Stimulated activated CD4-positive, alpha-beta T cell treated with anti-CD3 and anti-CD28 coated beads, Interleukin-4, amount 100 ng/mL, for 1 hour (primary cell): ENCODE measurements at places on chromosomes 4 and X.
A peak's percentile ranks its signal among the peaks of the same experiment; 100 is the strongest.

DNA sequence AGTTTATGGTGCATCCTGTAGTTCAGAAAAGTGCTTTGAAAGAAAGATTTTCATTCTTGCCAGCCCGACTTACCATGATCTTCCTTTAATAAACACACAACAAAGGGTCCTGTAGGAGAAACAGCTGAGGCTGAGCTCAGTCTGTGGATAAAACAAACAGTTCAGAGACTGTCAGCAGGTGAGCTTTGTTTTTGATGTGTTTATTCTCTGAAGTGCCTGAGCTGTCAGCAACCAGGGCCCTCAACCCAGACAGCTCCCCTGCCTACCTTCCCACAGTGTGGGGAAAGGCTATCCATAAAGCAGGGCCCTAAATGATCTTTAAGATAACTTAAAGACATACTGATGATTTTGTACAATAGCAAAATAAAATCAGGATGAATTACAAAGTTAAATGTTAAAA lies 459.2 kb upstream of the GALNT7 start:
- no peak for DNase-seq

DNA sequence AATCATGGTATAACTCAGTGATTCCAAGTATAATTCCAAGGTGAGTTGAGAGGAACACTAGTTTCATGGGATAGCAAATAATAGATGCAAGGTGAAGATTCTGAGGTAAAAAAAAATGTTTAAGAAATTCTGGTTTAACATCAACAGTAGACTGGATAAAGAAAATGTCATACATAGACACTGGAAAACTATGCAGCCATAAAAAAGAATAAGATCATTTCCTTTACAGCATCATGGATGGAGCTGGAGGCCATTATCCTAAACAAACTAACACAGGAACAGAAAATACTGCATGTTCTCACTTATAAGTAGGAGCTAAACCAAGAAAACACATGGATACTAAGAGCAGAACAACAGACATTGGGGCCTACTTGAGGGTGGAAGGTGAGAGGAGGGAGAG lies 54.6 kb upstream of the LEF1 start:
- DNase-seq = no peak

- no peak for DNase-seq
Observed at GRCh38 chr4:176270669-176271068, 1.6 kb upstream of the ASB5 start.

- no peak for DNase-seq
Observed at GRCh38 chrX:8140986-8141744, 29.9 kb downstream of the VCX2 start.

- DNase-seq = no peak
Observed at GRCh38 chrX:32443841-32444240, 767.5 kb downstream of the DMD start.

- DNase-seq = no peak
Observed at GRCh38 chr4:183082053-183082452, 17.0 kb upstream of the WWC2 start.

GRCh38 chr4:95114521-95114920 lies 356.8 kb downstream of the BMPR1B start:
- no peak for DNase-seq

GRCh38 chrX:152892999-152893891 lies 4.6 kb upstream of the ZNF185 start:
- no peak for DNase-seq

GRCh38 chr4:54227256-54228055 lies 1.6 kb upstream of the PDGFRA start:
- DNase-seq = no peak

GRCh38 chr4:83221897-83222441 lies 62.6 kb downstream of the COQ2 start:
- DNase-seq = no peak

GRCh38 chr4:169847171-169847570 lies 89.4 kb upstream of the HPF1 start:
- DNase-seq = no peak

DNA sequence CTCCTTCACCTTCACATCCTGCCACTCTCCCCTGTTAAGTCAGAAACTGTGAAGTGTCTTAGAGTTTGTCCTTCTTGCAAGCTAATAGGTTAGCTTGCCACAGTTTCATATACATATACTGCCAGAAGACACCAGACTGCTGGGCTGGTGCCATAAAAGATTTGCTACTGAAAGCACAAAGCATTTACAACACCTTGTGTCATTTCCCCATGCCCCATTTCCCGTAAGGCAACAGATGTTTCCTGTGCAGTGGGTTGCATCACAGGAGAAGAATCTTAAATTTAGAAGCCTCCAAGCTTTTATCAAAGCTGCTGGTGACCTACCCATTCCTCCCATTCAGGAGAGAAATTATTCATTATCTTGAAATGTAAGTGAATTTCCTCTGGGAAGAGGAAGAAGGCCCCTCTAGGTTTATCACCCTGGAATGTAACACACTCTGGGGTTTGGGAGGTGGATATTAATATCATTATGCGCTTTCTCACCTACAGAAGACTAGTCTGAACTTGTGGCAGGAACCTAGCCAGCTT lies 34.5 kb upstream of the RAB33B start:
- no peak for DNase-seq

DNA sequence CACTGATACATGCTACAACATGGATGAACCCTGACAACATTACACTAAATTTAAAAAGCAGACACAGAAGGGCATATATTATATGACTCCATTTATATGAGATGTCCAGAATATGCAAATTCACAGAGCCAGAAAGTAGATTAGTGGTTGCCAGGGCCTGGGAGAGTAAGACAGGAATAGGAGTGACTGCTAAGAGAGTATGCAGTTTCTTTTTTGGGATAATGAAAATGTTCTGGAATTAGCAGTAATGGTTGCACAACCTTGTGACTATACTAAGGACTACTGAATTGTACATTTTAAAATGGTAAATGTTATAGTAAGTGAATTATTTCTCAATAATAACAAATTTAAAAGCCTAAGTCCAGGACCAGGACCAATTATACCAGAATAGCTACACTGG lies 29.5 kb upstream of the NUP54 start:
- no peak for DNase-seq

DNA sequence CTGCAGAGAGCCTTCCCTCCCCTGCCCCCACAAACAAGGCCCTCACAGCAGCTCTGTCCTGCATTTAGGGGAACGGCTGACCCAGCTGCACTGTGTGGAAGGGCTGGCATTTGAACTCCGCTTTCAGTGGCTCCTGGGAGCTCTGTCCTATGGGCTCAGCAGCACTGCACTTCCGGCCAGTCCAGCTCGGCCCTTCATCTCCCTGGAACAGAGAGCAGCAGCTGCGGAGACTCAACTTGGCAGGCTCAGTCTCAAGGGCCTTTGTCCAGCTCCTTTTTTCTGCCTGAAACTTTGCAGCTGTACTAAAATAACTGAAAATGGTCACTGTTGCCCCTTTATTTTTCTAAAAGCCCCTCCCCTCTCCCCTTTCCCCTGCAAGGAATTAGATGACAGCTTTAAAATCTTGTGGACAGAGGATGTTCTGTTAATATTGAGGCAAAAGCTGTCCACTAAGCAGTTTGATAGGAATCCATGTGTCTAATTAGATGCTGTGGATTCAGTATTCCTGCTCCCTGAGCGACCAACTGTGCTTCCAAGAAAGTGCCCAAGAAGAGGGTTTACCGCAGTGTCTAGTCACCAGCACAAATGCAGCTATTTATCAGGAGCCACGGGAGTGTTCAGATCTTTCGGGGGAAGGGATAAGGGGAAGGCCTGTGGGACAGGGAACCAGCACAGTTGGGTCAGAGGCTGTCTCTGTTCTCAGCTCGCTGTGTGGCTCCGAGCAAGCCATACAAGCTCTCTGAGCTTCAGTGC lies 133.1 kb downstream of the AFAP1 start:
- no peak for DNase-seq

GRCh38 chr4:8368061-8368481 lies 72.5 kb downstream of the ACOX3 start:
- DNase-seq = no peak

GRCh38 chr4:21948347-21949072 lies at the start of gene KCNIP4:
TSS of gene KCNIP4 (minus strand) at chr4:21948772.
- DNase-seq = peak; percentile 2

DNA sequence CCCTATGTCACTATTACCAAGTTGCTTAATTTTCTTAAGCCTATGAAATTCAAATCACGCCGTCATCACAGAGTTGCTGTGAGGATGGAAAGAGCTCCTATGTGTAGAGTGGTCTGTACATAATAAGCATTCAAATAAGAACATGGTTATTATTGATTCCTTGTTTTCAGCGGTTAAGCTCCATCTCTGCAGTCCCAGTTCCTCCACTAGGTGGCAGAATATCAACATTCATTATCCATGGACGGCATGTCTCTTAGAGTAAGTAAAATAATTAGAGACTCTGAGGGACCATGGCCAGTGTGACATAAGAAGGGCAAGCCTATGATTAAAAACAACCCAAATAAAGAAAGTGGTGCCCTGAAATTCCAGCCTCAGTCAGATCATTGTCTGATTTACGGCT lies 132.5 kb upstream of the NHS start:
- DNase-seq = no peak

- no peak for DNase-seq
Observed at GRCh38 chr4:125115941-125116340, 198.8 kb upstream of the FAT4 start.

- DNase-seq = no peak
Observed at GRCh38 chr4:187422655-187423054, 572.9 kb upstream of the ZFP42 start.

DNA sequence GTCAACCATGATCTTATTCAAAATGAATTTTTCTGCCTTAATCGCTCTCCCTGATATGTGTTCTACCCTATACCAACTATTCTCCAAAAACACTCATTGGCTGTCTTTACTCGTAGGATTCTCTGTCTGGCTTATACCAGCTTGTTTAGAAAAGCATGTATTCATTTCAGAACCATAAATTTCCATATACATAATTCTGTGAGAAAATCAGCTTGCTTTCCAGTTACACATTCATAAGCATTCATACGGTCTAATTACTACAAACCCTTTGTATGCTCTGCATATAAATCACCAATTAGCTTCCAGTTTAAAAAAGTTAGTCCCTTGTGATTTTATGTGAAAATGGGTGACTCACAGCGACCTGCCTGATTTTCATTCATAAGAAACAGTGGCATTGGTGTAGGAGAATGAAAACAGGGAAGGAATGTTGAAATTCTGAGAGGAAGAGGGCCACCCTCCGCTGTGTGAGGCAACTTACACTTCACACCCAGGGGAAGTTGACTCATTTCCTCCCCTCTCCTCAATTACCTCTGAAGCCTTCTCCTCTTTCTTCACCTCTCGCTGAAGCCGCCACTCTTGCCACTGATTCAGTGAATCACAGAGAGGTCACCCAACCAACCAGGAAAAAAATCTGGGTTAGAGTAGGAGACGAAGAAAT lies 63.3 kb downstream of the MEPE start:
- no peak for DNase-seq

DNA sequence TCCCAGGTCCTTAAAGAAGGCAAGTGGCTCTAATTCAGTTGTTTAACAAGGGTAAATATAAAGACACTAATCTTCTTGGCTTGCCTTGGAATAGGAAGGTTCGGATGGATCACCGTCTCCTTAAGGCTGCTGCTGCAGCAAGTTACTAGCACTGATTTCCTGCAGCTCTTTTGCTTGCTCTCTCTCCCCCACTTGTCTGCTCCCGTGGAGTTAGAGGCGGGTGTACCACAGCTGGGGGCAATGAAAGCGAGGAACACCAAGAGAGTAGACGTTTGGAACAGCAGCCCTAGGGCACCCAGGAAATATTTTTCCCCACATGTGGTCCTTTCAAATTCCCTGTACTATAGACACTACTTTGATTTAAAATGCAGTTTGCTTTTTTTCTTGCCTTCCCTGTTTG lies 202.2 kb downstream of the SH2D1A start:
- no peak for DNase-seq

GRCh38 chr4:16643893-16644292 lies 254.6 kb downstream of the LDB2 start:
- DNase-seq = no peak

DNA sequence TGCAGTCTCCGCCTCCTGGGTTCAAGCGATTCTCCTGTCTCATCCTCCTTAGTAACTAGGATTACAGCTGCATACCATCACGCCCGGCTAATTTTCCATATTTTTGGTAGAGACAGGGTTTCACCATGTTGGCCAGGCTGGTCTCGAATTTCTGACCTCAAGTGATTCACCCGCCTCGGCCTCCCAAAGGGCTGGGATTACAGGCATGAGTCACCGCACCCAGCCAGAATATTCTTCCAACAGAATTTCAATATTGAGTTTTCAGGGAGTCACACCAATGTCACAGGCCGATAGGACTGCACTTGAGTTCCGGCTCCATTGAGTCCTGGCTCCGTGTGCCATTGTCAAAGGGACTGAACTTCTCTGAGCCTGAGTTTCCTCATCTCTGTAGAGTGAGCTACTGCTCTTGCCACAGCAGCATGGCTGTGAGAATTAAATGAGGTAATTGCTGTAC lies 82.9 kb downstream of the CLCN4 start:
- no peak for DNase-seq

DNA sequence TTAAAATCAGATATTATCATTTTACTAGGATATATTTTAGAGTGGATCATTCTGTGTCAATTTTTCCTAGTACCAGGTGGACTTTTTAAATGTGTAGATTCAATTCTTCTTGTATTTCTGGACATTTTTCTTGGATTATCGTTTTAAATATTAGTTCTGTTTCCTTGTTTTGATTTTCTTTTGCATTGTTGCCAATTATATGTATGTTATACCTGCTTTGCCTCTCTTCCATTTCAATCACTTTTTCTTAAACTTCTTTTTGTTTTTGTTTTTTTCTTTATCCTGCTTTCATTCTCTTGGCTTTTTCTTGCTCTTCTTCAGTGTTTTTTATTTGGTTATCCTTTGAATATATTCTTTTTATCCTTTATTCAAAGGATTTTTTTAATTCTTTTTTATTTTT lies 141.0 kb downstream of the STOX2 start:
- DNase-seq = no peak

GRCh38 chrX:37875675-37876074 lies 28.3 kb upstream of the DYNLT3 start:
- no peak for DNase-seq

- peak; percentile 27 for DNase-seq
Observed at GRCh38 chr4:153257151-153257620, 52.9 kb downstream of the TRIM2 start.

DNA sequence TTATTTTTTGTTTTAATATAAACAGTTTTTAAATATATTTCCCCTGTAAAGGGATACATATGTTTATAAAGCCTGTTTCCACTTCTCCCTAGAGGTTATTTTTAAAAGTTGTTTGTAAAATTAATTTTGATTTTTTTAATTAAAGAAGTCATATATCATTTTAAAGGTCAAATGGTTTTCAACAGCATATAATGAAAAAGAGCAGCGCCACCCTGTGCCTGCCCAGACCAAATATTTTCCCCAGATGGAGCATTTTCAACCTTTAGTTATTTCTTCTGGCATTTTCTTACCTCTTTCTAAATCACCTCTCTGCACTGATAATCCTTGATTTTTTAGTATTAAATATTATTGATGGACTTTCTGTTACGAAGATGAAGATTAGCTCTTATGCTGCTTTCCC lies 21.0 kb downstream of the MSX1 start:
- no peak for DNase-seq
